ENCODE measurements at places on chromosomes 1 and 21. TPM values are rescaled to one million over a fixed set of nuclear protein-coding genes. Genes with fewer than 3 reads are reported as not detected.

The CD1B gene
- not detected for total RNA-seq

The GSTM1 gene
- 24.3 TPM for total RNA-seq

The LIPI gene
- not detected for total RNA-seq

The LCE2A gene
- total RNA-seq: not detected

The CLIC6 gene
- 0.18 TPM for total RNA-seq

The KTI12 gene
- total RNA-seq: 12.7 TPM

The EIF4G3 gene
- total RNA-seq: 58.6 TPM

The RNU1-4 gene
- under 0.01 TPM for total RNA-seq

The KCNJ9 gene
- total RNA-seq: 0.08 TPM

The PAQR6 gene
- total RNA-seq: not detected

The TP73 gene
- 0.18 TPM for total RNA-seq

The LCE3D gene
- total RNA-seq: not detected

Data from fibroblast of the aortic adventitia (primary cell).